Glutamatergic neuron (in vitro differentiated cells): ENCODE measurements at places on chromosomes 16 and 17. TPM values are rescaled to one million over a fixed set of nuclear protein-coding genes. Genes with fewer than 3 reads are reported as not detected.

Gene TM4SF5
- total RNA-seq, result not detected

Gene NLRC3
- not detected for total RNA-seq

Gene CDK3
- 7.1 TPM for total RNA-seq

Gene TNFSF13
- not detected for total RNA-seq

Gene KRT28
- not detected for total RNA-seq

Gene CDC6
- 4.7 TPM for total RNA-seq

Gene GJC1
- 60.9 TPM for total RNA-seq

Gene UBTF
- total RNA-seq, result 97.6 TPM
